Hematopoietic multipotent progenitor cell treated with erythropoietin and hydrocortisone succinate and interleukin-3 and kit ligand, for 15 days (in vitro differentiated cells): ENCODE measurements at places on chromosomes 1 and 21.

DNA sequence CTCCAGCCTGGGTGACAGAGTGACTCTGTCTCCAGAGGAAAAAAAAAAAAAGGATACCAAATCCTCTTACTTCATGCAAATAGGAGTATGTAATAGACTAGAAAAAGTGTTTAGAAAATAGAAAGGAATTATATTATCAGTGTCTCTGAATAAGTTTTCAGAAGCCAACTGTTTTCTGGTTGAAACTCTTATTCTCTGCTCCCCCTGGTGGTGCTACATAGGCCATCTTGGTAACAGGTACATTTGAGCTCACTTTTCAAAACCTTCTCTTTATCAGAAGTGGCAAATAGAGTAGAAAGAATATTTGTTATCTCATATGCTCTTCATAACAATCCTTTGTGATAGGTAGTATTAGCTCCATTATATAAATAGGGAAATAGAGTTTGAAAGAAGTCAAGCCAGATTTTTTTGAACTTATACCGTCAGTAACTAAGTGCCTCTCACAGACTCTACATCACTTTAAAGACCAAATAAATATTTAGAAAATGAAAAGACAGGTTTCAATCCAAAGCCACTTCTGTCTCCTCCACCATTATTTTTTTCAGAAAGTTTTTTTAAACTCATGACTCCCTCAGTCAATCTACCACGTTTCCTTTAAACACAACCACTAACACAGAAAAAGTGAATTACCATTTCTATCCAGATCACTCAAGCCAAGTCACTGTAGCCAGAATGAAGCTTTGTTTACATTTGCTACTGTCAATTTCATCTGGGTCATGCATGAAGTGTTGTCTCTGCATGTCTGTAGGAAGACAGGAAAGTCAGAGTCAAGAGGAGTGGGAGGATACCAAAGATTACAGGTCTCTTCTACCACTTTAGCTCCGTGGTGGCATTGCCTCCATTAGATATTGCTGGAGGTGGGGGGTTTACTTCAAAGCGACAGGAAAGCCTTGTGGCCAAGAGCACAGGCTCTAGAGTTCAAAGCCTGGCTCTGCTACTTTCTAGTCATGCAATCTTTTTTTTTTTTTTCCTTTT lies 45.6 kb downstream of the IL23R start:
- DNase-seq, result peak; percentile 25

DNA sequence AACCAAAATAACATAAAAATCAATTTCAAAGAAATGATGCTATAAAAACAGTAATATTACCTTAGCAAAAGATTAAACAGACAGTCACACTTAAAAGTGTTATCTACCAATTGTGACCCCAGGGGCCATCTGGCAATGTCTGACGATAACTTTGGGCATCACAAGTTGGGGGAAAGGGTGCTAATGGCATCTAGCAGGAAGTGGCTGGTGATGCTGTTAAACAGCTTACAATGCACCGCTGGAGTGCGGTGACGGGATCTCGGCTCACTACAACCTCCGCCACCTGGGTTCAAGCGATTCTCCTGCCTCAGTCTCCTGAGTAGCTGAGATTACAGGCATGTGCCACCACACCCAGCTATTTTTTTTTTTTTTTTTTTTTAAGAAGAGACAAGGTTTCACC lies 27.6 kb downstream of the NUP133 start:
- DNase-seq, result no peak

- DNase-seq, result no peak
Observed at GRCh38 chr1:198072177-198072576, 84.6 kb upstream of the NEK7 start.

GRCh38 chr1:23562137-23562876 lies 3.0 kb upstream of the ID3 start:
- no peak for DNase-seq

- no peak for DNase-seq
Observed at GRCh38 chr1:4407851-4408250, 246.6 kb upstream of the AJAP1 start.

- DNase-seq, result no peak
Observed at GRCh38 chr1:116850436-116850835, 59.3 kb upstream of the PTGFRN start.

- no peak for DNase-seq
Observed at GRCh38 chr1:26239936-26240335, 5.9 kb downstream of the CEP85 start.

DNA sequence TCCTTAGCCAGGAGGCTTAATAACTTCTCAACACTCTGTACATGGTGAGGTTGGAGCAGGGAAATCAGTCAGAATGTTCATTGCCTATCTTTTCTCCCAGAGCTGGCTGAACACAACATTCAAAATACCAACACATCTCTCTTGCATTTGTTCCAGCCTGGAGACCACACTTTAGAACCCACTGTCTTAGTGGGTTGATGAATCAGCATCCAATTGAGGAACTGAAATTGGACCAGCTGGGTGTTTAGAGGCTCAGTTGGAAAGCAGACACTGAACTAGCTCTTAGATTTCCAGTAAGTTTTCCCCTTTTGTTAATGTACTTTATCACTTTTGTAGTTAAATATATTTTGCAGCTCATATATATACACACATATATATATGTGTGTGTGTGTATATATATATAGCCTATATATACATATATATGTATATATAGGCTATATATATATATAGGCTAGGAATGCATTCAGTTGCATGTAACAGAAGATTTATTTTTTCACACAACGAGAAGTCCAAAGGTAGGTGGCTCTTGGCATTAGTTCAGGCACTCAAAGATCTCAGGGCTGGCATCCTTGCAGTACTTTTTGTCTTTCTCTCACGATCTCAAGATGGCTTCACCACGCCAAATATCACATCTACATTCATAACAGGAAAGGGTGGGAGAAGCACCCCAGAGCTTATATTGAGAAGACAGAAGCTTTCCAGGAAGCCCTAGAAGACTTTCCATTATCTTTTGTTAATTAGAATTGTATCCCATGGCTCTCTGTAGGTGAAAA lies 35.0 kb upstream of the HUNK start:
- no peak for DNase-seq

DNA sequence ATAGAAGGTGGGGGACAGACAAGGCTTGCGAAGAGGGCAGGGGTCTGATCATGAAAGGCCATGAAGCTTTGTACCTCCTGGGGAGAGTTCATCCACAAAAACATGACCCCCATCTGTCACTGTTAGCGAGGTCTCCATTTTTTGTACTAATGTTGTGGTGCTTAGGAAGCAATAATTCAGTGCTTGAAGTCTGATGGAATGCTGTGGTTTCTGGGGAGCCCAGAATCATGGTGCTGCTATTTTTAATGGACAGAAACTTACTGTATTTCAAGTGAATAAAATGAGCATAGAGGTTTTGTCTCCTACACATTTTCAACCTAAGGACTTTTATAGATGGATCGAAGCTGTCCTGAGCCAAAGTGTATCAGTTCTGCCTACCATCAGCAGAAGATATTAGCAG lies 28.2 kb upstream of the RGL1 start:
- no peak for DNase-seq

DNA sequence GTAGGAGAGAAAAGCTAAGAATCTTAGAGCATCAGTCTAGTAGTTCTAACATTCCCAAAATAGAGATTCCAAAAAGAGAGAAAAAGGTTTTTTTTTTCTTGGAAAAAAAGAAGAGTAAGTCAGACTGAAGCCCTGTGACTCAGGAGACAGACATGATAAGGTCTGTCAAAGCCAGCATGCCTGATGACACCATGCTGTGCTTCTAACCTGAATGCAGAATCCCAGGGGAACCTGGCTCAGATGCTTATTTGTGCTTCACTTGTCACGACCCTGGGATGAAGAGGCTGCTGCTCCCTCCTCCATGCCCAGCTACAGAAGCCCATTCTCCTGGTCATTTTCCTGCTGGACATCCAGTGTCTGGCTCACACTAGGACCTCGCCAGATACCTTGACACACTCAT lies 44.3 kb downstream of the ERICH3 start:
- no peak for DNase-seq

- peak; percentile 29 for DNase-seq
Observed at GRCh38 chr1:201085902-201086735, 26.1 kb downstream of the CACNA1S start.

- DNase-seq, result no peak
Observed at GRCh38 chr1:109047339-109047738, 5.4 kb upstream of the WDR47 start.

GRCh38 chr1:173302890-173303829 lies 96.0 kb upstream of the TNFSF4 start:
- peak; percentile 12 for DNase-seq

GRCh38 chr1:247357781-247358211 lies 26.1 kb upstream of the ZNF496 start:
- no peak for DNase-seq

- no peak for DNase-seq
Observed at GRCh38 chr1:108865316-108865910, 8.5 kb upstream of the AKNAD1 start.

GRCh38 chr1:221868593-221869303 lies 126.9 kb upstream of the DUSP10 start:
- DNase-seq, result no peak

DNA sequence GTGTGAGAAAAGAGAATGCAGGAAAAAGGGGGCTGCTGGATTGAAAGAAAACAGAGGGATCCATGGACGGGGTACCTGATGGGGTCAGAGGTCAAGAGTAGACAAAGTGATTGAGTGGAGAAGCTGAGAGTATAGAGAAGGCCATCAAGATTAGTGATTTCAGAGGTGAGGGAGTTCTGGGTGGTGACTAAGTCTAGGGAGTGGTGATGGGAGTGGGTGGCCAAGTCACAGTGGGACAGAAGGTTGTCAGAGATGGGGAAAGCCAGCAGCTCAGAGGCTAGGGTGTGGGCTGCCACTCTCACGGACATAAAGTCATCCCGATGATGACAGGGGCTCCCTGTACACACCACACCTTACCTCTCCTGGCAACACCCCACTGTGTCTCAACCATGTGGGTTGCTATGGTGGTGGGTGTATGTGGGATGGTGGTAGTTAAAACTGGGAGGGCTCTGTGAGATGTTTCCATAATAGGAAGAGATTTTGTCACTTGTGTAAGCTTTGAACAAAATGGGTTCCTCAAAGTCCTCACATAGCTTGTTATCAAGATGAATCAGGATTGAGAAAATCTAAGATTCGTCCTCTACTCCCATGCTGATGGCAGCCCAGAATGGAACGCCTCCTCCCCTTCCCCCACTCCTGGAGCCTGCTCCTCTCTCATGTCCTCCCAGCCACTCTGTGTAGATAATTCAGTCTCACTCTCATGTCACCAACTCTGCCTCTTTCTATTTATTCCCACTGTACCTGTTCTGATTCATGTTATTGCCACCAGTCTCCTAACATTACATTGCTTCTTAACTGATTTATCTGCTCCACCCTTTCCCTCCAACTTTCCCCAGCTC lies 20.3 kb upstream of the CSF1 start:
- no peak for DNase-seq

GRCh38 chr1:171610385-171610784 lies 11.7 kb upstream of the MYOCOS start:
- no peak for DNase-seq

DNA sequence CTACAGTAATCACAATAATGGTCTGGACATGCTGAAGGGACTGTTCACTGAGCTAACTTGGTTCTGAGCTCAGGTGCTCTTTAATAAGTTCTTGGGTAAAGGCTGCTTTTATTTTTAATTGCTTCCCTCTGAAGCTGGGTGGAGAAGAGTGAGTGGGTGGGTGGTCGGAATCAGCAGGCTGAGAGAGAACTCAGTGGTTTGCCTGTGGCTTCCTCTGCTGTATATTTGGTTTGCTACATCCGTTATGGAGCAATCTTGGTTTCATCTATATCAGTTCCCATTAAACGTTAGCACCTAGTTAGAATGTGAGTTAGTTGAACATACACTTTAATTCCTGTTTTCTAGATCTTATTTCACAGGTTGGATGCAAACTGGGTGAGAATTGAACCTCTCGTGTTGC lies 23.3 kb downstream of the CNIH4 start:
- DNase-seq, result no peak

DNA sequence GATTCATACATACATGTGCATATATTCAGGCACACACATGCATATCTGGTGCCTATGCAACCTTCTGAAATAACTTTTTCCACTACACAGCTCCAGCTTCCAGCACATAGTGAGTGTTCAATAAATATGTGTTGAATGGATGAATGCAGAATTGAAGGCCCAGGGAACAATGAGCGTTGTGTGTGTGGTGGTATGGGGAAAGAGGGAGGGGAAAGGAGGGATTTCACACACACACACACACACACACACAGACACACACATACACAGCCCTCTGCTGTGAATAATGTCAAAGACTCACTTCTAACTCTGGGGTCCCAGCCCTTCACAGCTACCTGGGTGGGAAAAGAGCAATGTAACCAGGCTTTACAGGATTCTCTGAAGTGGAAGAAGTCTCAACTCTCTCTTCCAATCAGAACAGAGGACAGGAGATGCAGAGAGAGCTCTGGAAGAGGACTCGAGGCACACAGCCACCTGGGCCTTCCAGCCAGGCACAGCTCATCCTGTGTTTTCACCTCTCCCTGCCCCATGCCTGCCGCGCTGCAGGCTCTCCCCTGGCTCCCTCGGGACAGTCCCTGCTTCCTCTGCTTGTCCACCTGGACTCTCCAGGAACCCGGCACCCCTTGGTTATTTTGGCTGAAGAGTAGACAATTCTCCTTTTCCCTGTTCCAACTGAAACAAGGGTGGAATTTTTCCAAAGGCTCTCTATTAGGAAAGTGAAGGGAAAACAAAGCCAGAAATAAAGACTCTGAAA lies 5.4 kb upstream of the IGSF8 start:
- no peak for DNase-seq

- no peak for DNase-seq
Observed at GRCh38 chr1:221462345-221462744, 279.5 kb downstream of the DUSP10 start.

- peak; percentile 31 for DNase-seq
Observed at GRCh38 chr1:181113059-181113641, 24.6 kb downstream of the IER5 start.

DNA sequence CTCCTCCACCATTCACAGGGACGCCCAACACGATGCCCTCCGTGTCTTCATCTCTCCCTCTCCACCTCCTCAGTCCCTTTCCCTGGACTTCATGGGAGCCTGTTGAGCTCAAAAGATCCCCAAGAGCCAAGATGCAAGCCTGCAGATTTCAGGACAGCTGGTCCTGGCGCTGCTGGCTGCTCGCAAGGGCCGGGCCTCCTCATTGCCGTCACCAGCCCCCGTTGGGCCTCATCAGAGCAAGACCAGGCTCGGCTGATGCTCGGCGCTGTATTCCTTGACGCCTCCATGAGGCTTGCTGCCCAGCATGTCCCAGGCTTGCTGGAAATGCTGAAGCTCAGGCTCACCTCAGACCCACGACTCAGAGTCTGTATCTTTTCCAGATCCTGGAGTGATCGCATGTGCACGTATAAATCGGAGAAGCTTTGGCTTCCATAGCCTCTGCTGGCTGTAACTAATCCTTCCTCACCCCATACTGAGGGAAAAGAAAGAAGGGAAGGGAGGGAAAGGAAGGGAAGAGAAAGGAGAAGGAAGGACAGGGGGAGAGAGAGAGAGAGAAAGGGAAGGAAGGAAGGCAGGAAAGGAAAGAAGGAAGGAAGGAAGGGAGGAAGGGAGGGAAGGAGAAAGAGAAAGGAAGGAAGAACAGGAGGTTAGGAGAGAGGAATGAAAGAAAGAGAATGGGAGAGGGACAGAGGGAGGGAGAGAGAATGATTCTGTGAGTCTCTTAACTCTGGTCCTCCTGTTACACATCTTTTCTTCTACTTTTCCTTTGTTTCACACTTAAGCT lies 94.6 kb downstream of the KCNJ15 start:
- no peak for DNase-seq
